CD4-positive, alpha-beta T cell treated with Interleukin-17A for 4 hours (primary cell): ENCODE measurements at places on chromosomes 4 and X.
A peak's percentile ranks its signal among the peaks of the same experiment; 100 is the strongest.

GRCh38 chrX:120463241-120463640 is 5.9 kb downstream of the LAMP2 start:
- DNase-seq: no peak

GRCh38 chr4:165138843-165139242 is 26.2 kb upstream of the TMEM192 start:
- no peak for DNase-seq

DNA sequence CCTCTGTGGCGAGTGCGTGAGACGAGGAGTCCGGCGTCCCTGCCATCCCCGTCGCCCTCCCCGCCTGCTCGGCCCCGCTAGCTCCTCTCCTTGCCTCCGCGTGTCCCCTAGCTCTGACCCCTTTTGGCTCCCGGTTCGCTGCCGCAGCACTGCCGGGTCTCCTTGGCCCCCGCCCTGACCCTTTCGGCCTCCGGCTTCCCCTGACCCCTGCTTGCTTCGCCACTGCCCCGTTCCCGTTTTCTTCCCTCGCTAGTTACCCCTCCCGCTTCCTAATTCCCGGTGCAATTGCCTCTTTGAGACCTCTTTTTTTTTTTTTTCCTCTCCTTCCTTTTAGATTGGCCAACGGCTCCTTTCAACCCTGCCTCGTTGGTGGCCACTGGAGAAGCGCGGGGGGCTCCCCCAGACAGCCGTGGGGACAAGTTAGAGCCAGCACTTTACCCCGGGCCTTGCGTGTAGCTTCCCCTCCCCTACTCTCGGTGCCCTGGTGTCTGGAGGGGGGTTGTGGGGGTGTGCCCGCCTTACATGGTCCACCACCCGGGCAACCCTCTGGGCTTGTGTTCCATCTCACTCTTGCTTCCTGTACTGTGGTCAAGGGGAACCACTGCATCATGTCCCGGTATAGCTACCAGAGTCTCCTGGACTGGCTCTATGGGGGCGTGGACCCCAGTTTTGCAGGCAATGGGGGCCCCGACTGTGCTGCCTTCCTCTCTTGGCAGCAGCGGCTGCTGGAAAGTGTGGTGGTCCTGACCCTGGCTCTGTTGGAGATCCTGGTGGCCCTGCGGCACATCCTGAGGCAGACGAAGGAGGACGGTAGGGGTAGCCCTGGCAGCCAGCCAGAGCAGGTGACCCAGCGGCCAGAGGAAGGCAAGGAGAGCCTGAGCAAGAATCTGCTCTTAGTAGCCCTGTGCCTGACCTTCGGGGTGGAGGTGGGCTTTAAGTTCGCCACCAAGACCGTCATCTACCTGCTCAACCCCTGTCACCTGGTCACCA is 548 bp downstream of the TMEM164 start:
- peak; percentile 14 for DNase-seq

DNA sequence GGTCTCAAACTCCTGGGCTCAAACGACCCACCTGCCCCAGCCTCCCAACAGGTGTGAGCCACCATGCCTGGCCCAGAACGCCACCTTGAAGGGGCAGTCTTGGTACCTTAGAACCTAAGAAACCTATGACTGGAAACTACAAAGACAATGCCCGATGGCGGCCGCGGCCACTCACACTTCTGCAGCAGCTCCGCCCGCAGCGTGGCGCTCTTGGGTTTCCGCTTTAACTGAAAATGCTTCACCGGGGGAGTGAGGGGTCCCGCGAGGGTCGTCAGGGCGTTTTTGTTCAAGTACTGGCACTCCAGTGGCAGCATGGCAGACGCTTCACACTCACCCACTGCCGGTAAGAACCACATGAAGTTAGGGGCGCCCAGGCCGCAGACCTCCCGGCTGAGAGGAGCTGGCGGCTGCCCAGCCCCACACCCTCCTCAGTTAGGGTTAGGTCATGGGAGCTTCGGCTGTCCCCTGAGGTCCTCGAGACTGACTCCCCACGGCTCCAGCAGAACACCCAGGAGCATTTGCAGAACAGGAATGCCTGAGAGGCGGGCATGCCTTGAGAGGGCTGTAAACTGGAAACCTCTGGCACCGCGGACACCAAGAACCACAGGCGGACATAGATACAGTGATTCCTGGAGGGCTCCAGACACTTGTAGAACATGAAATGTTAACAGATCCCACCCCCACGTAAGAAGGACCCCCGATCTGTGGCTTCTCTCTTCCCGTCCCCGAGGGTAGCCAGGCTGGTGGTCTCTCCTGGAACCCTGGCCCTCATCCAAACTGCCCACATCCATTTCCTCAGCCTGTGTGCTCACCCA is 19.0 kb downstream of the NELFA start:
- no peak for DNase-seq

DNA sequence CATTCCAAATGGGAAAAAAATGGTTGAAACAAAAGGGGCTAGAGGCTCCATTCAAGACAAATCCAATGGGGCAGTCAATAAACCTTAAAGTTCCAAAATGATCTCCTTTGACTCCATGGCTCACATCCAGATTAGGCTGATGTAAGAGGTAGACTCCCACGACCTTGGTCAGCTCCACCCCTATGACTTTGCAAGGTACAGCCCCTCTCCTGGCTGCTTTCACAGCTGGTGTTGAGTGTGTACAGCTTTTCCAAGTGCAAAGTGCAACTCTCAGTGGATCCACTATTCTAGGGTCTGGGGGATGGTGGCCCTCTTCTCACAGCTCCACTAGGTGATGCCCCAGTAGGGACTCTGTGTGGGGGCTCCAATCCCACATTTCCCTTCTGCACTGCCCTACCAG is 21.5 kb downstream of the SULT1B1 start:
- DNase-seq: no peak

DNA sequence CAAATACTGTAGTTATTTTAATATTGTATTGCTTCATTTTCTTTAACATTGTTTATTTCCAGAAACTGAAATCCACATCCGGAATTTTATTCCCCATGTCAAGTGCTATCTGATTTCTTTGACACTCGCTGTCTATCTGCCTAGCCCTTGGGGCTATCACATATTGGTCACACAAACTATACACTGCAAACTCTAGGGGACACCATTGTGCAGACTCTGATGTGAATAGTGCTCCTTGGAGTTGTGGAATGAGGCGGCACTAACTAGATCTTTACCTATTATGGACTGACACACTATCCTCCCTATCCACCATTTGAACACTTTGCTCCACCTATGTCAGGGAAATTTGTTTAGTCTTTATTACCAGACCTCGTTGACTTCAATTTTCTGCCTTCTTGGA is 534.5 kb downstream of the GLUD2 start:
- DNase-seq: no peak

GRCh38 chr4:8738471-8738931 is 133.1 kb downstream of the HMX1 start:
- DNase-seq: no peak
